Caco-2 (cell line): ENCODE measurements at places on chromosomes 6 and 20.

GRCh38 chr6:156347656-156348055 is 429.5 kb upstream of the ARID1B start:
- no peak for DNase-seq

DNA sequence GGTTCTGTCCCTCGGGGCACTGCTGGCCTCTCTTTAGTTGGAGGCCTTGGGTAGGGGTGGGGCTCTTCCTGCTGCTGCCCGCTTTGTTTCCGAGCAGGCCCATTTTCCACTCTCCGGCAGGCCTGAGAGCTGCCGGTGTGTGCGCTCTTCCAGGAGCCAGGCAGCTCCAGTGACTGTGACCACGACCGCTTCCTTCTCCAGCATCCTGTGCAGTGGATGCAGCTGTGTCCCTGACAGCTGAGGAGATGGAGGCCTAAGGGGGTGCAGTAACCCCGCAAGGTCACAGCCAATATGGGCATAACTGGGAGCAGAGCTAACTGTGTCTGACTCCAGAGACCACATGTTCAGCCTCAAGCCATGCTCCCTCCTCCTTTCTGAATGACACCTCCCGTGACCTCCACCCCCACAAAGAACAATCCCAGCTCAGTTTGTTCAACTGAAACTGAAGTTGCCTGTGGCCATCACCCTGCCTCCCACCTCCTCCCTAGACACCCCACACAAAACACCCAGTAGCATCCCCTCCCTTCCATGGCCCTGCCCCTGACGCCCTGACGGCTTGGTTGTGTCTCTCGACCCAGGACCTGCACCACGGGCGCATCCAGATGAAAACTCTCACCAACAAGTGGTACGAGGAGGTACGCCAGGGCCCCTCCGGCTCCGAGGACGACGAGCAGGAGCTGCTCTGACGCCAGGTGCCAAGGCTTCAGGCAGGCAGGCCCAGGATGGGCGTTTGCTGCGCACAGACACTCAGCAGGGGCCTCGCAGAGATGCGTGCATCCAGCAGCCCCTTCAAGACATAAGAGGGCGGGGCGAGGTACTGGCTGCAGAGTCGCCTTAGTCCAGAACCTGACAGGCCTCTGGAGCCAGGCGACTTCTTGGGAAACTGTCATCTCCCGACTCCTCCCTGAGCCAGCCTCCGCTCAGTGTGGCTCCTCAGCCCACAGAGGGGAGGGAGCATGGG is 27.8 kb downstream of the SPATA2 start:
- DNase-seq = no peak

DNA sequence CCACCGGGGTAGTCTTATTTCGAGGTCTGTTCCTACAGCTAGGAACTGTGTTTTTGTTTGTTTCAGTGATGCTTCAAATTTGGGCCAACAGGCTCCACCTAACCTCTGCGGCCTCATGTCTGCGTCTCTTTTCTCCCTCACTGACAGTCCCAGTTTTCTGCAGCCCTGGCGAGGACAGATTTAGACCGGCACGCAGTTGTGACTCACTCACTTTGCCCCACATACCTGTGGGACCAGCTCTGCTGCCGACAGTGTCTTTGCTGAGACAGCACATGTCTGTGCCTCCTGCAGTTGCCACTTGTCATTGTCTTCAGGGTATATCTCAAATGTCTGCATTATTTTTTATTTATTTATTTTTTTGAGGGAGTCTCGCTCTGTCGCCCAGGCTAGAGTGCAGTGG is 29.2 kb downstream of the OSBPL2 start:
- no peak for DNase-seq

GRCh38 chr20:59785986-59786795 is 147.2 kb downstream of the SYCP2 start:
- DNase-seq = no peak

- DNase-seq = no peak
These were observed 9.5 kb upstream of the SNRNP48 start for GRCh38 chr6:7580537-7580926.

DNA sequence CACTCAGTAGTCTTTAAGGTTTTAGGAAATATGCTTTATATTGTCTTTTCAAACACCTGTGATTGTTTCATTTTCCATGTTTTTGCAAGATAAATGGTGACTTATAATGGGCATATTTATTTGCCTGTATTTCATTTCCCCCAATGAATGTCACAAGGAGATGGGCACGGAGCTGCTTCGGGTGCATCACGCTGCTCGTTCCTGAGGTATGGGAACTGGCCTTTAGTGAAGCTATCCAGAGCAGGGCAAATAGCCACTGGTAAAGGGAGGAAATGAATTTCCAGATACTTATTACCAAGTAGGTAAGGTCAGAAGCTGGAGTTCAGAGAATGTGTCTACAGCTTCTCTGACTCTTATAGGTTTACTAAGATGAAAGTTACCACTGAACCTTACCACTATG is 3.7 kb downstream of the POU3F2 start:
- DNase-seq = no peak

DNA sequence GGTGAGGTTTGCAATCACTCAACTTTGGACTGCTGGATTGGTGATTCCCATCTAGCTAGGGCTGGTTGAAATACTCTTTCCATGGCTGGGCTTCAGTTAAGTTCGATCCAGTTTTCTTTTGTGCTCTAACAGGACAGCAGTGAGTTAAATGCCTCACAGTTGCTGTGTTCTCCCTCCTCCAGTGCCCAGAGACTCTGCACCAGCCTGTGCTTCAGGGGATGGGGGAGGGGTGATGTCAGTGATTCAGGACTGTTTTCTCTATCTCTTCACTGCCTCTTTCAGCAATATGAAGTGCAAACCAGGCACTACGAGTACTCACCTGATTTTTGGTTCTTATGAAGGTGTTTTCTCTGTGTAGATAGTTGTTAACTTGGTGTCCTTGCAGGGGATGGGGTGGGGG is 88.2 kb upstream of the FAM83B start:
- no peak for DNase-seq

DNA sequence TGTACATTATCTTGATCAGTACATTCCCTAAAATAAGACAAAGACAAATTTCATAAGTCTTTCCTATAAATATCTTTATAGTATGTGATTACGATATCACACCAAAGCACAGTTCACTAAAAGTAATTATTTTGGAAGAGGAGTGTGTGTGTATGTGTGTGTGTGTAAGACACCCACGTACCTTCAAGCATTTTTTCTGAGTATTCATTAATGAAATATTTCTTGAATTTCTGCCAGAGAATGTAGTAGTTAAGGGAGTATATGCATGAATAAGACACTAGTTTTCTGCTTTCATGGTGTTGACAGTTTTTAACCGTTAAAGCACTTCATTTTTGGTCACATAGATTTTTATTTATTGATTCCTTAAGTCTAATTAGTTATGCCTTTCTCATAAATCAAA is 36.8 kb downstream of the MANEA start:
- no peak for DNase-seq

DNA sequence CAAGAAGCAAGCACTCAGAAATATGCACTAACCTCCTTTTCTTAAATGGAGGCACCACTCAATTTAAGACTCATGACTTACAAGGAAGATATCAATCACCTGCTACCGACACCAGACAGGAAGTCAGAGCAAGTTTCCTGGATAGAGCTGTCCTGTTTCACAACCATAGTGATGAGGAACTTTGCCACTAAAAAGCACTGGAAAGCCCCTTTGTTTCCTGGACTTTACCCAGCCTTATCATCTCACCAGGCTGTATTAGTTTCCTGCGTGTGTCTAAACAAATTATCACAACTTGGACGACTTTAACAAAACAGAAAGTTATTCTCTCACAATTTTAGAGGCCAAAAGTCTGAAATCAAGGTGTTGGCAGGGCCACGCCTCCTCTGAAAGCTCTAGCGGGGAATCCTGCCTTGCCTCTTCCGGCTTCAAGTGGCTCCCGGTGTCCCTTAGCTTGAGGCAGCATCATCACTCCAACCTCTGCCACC is 253.8 kb upstream of the STXBP5 start:
- DNase-seq = peak; percentile 2

GRCh38 chr6:52389264-52389625 is 27.3 kb downstream of the PAQR8 start:
- no peak for DNase-seq

DNA sequence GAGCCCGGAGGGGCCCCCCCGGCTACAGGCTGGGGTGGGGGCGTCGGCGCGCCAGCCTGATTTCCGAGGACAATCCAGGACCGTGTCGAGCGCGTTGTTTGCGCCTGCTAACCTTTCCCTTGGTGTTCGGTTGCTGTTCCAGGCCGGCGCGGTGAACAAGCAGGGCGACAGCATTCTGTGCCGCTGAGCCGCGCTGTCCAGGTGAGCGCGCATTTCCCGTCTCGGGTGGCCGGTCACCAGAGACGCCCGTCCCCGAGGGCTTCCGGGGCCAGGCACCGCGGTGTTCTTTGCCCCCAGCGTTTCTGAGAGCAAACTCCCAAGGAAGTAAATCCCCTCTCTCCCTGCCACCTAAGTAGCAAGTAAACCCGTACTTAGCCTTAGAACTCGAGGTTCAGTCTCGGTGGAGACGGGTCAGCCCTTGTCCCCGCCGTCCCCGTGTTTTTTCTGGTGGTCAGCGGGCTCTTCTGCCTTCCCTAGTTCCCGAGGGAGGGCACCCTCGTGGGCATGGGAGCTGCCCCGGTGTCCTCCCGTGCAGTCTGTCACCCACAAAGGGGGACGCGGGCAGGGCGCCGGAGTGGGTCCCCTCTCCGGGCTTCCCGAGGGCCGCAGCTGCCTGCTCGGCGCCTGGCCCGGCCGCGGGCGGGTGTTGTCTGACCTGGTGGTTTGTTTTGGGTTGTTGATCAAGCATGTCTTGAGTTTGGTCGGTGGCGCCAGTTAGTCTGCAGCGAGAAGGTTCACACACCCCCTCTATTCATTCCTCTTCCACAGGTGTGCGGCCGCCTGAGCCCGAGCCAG is 1.5 kb downstream of the ID4 start:
- no peak for DNase-seq

- peak; percentile 81 for DNase-seq
These were observed 112.0 kb downstream of the HFE start for GRCh38 chr6:26199057-26199772.

GRCh38 chr6:5996714-5997419 is 9.9 kb downstream of the NRN1 start:
- no peak for DNase-seq

DNA sequence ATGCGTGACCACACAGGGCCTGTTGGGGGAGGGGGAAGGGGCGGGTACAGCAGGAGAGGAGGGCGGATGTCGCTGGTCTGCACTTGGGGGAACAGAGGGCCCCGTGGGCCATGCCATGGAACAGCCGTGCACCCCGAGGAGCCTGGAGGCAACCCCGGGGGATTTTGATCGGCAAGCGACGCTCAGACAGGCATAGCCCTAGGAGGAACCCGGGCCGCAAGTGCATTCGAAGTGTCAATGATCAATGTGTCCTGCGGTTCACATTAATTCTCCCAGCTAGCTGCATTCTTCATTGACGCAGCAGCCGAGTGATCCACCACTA is 772.8 kb upstream of the DEFB115 start:
- no peak for DNase-seq

GRCh38 chr6:16244446-16244845 is 6.1 kb downstream of the GMPR start:
- no peak for DNase-seq

DNA sequence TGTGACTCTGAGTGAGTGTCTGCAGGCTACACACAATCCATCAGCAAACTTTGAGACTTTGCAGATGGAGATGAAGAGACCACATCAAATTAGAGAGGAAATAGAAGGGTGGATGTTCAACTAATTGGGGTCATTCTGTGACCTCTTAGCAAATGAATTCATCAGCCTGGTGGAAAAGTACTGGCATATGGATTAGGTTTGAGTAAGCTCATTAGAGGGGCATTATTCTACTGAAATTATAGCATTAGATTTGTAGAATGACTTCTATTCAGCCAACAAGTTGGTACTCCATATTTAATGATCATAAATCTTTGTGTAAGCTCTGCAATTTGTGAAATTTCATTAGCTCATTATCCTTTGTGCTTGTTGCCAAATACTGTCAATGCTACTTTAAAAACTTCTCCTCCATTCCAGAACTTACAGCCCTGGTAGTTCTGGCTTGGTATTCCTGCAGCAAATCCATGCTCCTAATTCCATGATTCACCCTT is 63.8 kb downstream of the ADTRP start:
- no peak for DNase-seq

DNA sequence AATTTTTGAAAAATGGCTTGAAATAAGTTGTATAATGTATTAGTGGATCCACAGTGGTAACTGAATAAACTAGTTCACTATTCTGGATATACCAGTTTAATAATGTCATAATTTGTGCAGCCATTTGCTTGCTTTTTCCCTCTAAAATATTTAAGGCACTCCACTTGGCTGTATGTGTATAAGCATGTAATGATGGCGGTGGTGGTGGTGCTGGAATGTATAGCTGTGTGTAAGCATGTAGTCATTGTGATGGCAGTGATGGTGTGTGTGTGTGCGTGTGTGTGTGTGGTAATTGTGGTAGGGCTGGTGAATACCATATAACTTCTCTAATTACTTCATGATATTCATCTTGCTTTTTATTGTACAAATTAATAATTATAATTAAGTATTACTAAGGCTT is 89.2 kb upstream of the HIVEP1 start:
- no peak for DNase-seq

- no peak for DNase-seq
These were observed 15.1 kb upstream of the MYT1 start for GRCh38 chr20:64149141-64149540.

DNA sequence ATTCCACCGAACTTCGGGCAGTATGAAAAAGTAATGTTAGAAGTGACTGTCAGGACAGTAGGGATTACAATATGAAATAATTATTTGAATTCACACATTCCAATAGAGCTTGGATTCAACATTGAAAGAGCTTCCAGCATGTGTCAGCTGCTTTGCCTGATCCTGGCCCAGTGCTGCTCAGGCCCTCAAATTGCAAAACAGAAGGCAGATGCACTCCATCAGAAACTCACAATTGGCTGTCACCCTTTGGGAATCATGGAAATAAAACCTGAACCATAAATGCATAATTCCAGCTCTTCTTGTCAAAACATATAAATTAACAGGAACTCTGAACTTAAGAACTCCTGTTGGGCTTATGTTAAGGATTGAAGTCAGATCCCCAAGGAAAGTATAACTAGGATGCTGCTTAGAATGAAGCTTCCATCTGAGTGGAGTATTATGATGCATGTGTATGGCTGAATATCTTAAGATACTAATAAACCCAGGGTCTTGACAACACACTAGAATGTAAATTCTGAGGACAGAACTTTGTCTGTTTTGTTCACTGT is 1.8 kb upstream of the NDUFAF4 start:
- DNase-seq = no peak
